Central memory CD8-positive, alpha-beta T cell (primary cell): ENCODE measurements at places on chromosomes 1 and 21.
A peak's percentile ranks its signal among the peaks of the same experiment; 100 is the strongest.

GRCh38 chr1:201714542-201715329, 114.2 kb upstream of the IPO9 start:
- H3K27me3 ChIP-seq = no peaks in the 10 kb centered on the region
- no peaks in the 10 kb centered on the region for H3K36me3 ChIP-seq
- no peak overlapping the region for H3K27ac ChIP-seq
- no peak for DNase-seq
- H3K4me1 ChIP-seq = no peaks in the 10 kb centered on the region
- H3K4me3 ChIP-seq = no peak overlapping the region

- H3K4me3 ChIP-seq = peak within 1 kb of the TSS; percentile 50
- peaks cover 5% of the 10 kb centered on the region for H3K4me1 ChIP-seq
- DNase-seq = no peak
- peaks cover 2% of the 10 kb centered on the region for H3K36me3 ChIP-seq
- H3K27me3 ChIP-seq = peaks cover 44% of the 10 kb centered on the region
These were observed at the start of gene FAAH for GRCh38 chr1:46394108-46394871. FAAH (plus strand) TSS chr1:46394317; CDS start chr1:46394349, 32 bp downstream.

- no peaks in the 10 kb centered on the region for H3K4me1 ChIP-seq
- no peak for DNase-seq
- no peak overlapping the region for H3K4me3 ChIP-seq
These were observed 20.7 kb downstream of the ASAP3 start for GRCh38 chr1:23463286-23463685.

GRCh38 chr1:94621802-94622201, 80.2 kb upstream of the F3 start:
- H3K4me1 ChIP-seq = no peaks in the 10 kb centered on the region
- H3K27me3 ChIP-seq = peaks cover 22% of the 10 kb centered on the region
- DNase-seq = no peak
- H3K4me3 ChIP-seq = no peak overlapping the region
- no peak overlapping the region for H3K27ac ChIP-seq

DNA sequence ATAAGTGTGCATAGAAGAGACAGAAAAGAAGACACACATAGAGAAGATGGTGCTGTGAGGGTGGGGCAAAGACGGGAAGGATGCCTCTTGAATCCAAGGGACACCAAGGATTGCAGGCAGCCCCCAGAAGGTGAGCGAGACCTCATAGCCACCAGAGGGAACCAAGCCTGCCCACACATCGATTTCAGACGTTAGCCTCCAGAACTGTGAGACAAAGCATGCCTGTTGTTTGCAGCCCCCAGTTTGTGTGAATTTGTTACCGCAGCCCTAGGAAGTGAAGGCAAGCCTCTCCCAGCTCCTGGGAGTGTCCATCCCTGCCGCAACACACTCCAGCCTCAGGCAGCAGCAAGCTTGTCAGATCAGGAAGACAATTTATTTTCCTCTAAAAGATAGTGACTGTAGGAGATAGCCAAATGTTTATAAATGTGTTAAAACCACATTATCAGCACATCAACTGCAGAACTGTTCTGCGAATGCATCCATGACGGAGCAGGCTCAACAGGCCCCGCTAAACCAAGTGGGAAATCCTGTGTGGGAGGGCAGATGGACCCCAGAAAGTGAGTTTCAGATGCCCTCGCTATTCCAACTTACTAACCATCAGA, 543.3 kb downstream of the MATN1 start:
- DNase-seq = no peak
- no peak overlapping the region for H3K27ac ChIP-seq
- H3K36me3 ChIP-seq = no peaks in the 10 kb centered on the region
- peaks cover 17% of the 10 kb centered on the region for H3K27me3 ChIP-seq
- H3K4me1 ChIP-seq = no peaks in the 10 kb centered on the region

DNA sequence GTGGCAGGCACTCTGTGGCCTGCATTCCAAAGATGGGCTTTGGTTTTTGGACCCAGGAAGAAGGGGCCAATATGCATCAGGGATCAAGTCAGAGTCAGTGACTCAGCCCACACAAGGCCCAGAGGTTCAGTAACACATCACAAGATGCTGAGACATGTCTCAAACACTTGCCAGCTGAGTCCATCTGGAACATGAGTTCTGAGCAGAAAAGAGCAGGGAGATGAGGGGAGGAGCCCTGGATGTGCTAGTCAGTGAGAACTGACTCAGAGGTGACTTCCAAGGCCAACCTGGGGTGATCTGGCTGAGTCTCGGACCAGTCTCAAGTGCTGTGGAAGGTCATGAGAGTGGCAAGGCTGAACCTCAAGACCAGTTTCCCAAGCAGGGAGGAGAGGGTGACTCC, 150.1 kb downstream of the CDC7 start:
- H3K27ac ChIP-seq = no peak overlapping the region
- H3K36me3 ChIP-seq = peaks cover 2% of the 10 kb centered on the region
- H3K4me1 ChIP-seq = peaks cover 21% of the 10 kb centered on the region
- no peak for DNase-seq
- no peaks in the 10 kb centered on the region for H3K27me3 ChIP-seq
- H3K4me3 ChIP-seq = no peak overlapping the region

DNA sequence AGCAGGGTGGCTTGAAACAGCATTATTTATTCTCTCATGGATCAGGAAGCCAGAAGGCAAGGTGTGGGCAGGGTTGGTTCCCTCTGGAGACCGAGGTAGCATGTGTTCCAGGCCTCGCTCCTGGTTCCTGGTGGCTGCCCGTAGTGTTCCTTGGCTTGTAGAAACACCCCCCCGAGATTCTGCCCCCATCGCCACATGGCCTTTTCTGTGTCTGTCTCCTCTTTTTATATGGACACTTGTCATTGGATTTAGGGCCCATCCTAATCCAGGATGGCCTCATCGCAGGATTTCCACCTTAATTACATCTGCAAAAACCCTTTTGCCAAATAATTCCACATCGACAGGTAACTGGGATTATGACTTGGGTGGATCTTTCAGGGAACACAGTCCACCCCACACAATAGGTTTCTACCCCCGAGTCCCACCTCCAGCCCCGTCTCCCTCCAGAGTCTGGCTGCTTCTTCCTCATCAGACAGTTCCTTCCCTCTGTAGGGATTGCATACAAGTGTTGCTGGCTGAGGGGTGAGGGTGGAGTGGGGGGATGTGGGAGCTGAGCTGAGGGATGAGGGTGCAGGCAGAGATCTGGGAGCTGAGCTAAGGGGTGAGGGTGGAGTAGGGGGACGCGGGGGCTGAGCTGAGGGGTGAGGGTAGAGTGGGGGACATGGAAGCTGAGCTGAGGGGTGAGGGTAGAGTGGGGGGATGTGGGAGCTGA, 12.3 kb upstream of the NPHP4 start:
- H3K4me3 ChIP-seq = no peak overlapping the region
- no peak overlapping the region for H3K27ac ChIP-seq
- peaks cover 41% of the 10 kb centered on the region for H3K4me1 ChIP-seq
- DNase-seq = no peak

- no peak for DNase-seq
- H3K27ac ChIP-seq = no peak overlapping the region
- peaks cover 31% of the 10 kb centered on the region for H3K4me1 ChIP-seq
- H3K4me3 ChIP-seq = no peak overlapping the region
- no peaks in the 10 kb centered on the region for H3K36me3 ChIP-seq
These were observed 14.4 kb upstream of the SELP start for GRCh38 chr1:169644297-169644696.
